Activated CD4-positive, alpha-beta T cell treated with anti-CD3 and anti-CD28 coated beads, Interleukin-2, amount 50 U/mL, for 16 hours (primary cell): ENCODE measurements at places on chromosomes 3 and 15.

- DNase-seq, result no peak
Observed at GRCh38 chr15:80732167-80732566, 37.1 kb downstream of the ABHD17C start.

- no peak for DNase-seq
Observed at GRCh38 chr3:11095932-11096265, 58.4 kb upstream of the HRH1 start.

- DNase-seq, result no peak
Observed at GRCh38 chr3:156416846-156417558, 137.9 kb downstream of the SSR3 start.

DNA sequence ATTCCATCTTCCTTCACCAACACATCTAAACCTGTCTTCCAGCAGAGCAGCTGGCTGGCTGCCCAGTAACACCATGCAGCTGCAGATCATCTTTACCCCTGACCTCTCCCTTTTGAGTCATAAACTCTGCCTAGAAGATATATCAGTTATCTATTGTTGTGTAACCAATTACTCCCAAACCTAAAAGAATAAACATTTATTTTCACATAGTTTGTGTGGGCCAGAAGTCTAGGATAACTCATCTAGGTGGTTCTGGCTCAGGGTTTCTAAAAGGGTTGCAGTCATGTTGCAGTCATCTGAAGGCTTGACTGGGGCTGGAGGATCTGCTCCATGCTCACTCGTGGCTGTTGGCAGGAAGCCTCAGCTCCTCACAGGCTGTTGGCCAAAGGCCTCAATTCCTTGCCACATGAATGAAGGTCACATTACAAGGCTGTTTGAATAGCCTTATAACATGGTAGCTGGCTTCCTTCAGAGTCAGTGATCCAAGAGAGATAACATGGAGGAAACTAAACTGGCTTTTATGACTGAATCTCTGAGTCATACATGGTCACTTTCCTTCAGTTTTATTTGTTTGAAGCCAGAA, 92.8 kb downstream of the GOLIM4 start:
- DNase-seq, result no peak

- DNase-seq, result no peak
Observed at GRCh38 chr3:127929818-127930413, 14.9 kb downstream of the KBTBD12 start.

DNA sequence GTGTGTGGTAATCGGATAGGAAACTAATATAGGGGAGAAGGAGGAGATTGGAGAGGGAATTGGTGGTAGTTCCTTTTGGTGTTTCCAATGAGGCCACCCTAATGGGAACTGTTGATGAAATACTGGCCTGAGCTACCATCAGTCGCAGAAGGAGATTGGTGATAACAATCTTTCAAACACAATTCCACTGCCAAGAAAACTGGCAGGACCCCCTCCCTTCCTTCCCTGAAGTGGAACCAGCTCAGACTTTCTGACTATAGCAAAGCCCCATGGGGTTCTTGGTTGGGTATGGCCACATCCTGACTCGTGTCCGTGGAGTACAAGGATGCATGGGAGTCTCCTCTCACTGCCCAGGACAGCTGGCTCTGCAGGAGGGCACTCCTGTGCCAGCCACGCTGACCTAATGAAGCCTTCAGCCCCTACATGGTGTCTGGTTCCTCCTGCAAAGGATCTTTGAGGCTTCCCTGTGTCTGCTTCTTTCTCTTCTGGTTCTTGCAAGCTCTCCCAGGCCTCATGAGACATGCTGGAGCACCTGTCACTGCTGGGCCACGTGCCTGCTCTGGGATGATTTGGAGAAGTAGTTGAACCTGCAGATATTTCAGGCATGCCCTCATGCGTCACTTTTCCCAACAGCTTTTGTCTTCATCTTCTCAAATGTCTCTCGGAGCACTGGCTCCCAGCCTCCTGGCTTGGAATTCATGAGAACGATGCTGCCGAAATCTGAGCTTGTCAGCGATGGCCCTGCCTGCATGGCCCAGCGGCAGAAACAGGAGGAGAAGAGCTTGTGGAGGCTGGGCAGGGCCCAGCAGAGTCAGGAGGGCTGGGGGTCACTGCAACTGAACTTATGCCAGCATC, 90.0 kb upstream of the ADPGK start:
- DNase-seq, result no peak

GRCh38 chr3:150911771-150912170, 6.5 kb upstream of the MINDY4B start:
- DNase-seq, result no peak

- DNase-seq, result no peak
Observed at GRCh38 chr3:32712506-32713055, 27.6 kb downstream of the CNOT10 start.

DNA sequence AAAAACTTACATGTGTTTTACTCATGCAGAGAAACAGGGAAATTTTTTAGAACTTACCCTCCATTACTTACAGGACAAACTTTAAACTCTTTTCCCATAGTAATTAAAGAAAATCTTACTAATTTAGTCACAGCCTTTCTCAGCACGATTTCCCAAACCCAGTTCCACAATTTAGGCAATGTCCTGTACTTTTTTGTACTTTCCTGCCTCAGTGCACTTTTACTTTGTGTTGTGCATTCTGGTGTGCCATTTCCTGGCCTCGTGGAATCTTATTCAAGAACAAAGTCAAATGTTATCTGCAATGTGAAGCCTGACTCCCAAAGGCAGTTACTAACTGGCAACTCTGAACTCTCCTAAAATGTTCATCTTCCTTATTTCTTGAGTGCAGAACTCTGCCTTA, 1.9 kb downstream of the SLC33A1 start:
- DNase-seq, result no peak

DNA sequence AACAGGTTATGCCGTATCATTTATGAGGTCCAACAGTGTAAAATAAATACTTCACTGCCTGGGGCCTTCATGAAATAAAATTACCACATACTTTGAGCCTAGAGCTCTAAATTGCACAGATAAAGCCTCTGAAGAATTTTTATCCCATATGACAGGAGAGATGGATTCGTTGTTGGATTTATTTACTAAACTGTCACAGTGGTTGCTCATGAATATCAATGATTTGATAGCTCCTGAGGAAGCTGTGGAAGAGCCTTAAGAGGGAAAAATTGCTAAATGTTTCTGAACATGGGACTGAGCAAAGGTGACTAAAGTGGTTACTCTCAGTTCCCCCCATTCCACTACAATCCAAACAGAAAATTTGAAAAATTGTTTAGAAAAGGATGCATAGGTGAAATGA, 558.9 kb upstream of the IL12A start:
- no peak for DNase-seq

DNA sequence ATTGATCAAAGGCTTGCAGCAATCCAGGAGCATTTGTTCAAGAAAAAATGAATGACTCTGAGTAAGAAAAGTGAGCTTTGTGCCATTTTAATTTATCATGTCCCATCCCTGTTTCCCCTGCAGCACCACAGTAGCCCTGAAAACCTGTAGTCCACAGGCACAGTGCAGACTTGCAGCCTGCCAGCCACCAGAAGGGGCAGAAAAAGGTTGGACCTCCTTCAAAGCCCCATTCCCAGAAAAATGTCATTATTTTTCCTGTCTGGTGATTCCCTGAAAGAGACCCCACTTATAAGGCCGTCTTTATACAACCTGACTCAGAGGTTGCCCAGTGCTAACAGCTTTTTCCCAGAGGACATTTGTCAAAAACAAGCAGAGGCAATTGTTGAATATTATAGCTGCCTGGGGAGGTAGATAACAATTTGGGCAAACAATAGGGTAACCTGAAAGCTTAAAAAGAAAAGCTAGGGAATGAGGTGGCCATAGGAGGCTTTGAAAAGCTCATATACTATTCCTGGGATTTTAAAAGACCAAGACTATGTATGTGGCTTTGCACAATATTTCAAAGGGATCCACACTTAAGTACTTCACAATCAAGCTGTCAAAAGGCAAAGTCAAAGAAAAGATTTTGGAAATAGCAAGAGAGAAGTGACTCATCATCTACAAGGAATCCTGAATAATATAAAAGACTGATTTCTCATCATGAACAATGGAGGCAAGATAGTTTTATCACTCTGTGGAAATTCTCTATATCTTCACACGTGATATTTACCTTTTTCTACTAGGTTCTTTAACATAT, 136.8 kb upstream of the PLXNA1 start:
- DNase-seq, result no peak
